ENCODE measurements at places on chromosomes 6 and 20.

DNA sequence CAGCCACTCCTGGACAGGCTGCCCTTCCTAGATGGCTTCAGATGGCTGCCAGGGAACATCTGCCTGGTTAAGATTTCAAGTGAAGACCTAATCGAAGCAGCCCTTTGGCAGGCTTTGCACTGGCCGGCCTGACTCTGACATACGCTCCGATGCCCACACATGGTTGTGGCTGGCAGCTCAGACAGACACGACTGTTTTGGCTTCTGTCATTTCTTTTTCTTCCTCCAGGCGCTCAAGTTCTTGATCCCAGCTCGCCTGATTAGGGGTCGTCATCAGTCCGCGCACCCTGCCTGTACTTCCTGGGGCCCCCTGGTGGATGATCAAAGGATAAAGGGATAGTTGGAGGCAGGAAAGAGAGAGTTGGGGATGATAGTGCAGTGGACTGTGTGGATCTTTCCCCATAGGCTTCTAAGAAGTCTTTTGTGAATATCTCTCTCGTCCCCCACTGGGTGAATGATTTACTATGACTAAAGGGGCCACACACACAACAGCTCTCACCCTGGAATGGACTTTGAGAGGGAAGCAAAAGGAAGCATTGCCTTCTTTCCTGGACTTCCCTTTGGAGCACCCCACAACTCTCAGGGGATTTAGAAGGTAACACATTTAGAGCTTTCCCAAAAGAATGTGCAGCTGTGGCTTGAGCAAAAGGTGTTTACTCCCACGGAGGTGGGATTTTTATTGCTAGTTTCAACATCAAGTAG, 21.4 kb upstream of the TRAM2 start:
- H3K4me1 ChIP-seq = no peaks in the 10 kb centered on the region
- H3K27me3 ChIP-seq = peaks cover 16% of the 10 kb centered on the region
- no peak for DNase-seq
- no peaks in the 10 kb centered on the region for H3K36me3 ChIP-seq

DNA sequence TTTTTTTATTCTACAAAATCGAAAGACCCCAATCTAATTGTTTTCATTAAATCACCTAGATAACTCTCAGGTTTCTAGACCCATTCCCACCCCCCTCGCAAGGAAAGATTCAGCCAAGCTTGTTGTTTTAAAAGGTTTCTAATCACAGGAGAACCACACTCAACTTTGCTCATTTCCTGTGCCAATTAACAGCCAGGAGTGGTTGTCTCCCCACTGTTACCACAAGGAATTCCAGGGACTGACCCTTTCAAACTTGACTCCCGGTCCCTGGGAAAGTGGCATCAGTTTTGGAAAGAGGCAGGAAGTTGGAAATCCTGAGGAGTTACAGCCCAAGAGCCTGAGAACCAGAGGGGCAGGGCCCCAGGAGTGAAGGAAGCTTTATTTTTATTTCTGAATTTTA, 561.3 kb upstream of the JAG1 start:
- H3K27me3 ChIP-seq = no peaks in the 10 kb centered on the region
- no peaks in the 10 kb centered on the region for H3K36me3 ChIP-seq
- no peak overlapping the region for H3K27ac ChIP-seq
- no peaks in the 10 kb centered on the region for H3K4me1 ChIP-seq

- no peaks in the 10 kb centered on the region for H3K27me3 ChIP-seq
- no peak for DNase-seq
- H3K4me1 ChIP-seq = no peaks in the 10 kb centered on the region
- H3K4me3 ChIP-seq = no peak overlapping the region
Measured at GRCh38 chr6:14943116-14943515, 302.8 kb upstream of the JARID2 start.

GRCh38 chr20:34689486-34689885, 12.6 kb upstream of the PIGU start:
- H3K4me3 ChIP-seq = no peak overlapping the region
- no peak for DNase-seq
- H3K27ac ChIP-seq = no peak overlapping the region
- peaks cover 1% of the 10 kb centered on the region for H3K36me3 ChIP-seq
- no peaks in the 10 kb centered on the region for H3K4me1 ChIP-seq

GRCh38 chr6:166942393-166943168, 13.8 kb downstream of the RNASET2 start:
- H3K4me3 ChIP-seq = no peak overlapping the region
- peaks cover 4% of the 10 kb centered on the region for H3K4me1 ChIP-seq
- no peaks in the 10 kb centered on the region for H3K27me3 ChIP-seq
- DNase-seq = no peak
- H3K27ac ChIP-seq = no peak overlapping the region

DNA sequence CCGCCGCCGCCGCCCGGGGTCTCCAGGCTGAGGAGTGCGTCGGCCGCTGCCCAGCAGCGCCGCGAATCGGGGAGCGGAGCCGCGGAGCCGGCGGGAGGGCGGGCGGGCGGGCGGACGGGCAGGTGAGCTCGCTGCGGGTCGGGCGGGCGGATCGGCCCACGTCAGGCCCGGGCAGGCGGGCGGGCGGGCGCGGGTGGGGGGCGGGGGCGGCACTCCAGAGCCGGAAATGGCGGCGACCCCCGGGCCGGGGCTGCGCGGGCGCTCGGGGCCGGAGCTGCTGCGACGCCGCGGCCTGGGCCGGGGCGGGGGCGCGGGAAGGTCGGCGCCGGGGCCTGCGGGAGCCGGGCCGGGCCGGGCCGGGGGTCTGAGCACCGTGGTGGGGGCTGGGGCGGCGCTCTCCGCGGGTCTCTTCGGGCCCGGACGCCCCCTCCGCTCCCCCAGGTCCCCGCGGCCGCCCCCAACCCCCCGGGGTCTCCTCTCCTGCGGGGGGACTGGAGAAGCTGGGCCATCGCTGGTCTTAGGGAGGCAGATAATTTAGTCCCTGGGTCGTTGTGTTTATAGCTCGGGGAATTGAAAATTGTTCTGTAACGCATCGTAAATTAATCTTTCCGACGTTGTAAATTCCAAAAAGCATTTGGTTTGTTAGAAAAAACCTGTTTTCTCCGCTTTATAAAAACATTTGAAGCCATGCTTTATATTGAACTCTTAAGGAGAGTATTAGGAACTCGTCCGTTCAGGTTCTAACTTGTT, 451 bp downstream of the DNAJC5 start:
- H3K36me3 ChIP-seq = peaks cover 29% of the 10 kb centered on the region
- no peak for DNase-seq
- no peaks in the 10 kb centered on the region for H3K27me3 ChIP-seq
- peaks cover 37% of the 10 kb centered on the region for H3K4me1 ChIP-seq
- H3K4me3 ChIP-seq = peak overlapping the region; percentile 90

- peaks cover 35% of the 10 kb centered on the region for H3K4me1 ChIP-seq
- no peaks in the 10 kb centered on the region for H3K27me3 ChIP-seq
- peak; percentile 50 for DNase-seq
- H3K36me3 ChIP-seq = peaks cover 1% of the 10 kb centered on the region
Measured at GRCh38 chr6:90233994-90234393, 62.6 kb downstream of the BACH2 start.

DNA sequence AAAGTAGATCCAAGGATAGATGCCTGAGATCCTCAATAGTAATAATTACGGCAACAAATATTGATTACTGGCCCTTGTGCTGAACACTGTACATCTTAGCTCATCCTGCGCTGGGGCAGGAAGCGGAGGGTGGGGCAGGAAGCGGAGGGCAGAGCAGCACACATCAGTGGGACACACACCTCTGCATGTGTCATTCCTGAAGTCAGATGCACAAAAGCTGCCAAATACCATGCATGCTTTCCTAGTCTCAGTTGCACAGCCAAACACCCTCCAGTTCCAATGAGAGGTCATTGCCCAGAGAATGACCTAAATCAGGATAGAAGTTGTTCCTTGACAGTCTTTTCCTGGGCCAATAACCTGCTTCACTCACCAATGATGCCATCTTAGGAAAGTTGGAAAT, 74.4 kb upstream of the FOXC1 start:
- H3K27ac ChIP-seq = no peak overlapping the region
- no peaks in the 10 kb centered on the region for H3K27me3 ChIP-seq
- H3K4me3 ChIP-seq = peak overlapping the region; percentile 59
- no peak for DNase-seq

DNA sequence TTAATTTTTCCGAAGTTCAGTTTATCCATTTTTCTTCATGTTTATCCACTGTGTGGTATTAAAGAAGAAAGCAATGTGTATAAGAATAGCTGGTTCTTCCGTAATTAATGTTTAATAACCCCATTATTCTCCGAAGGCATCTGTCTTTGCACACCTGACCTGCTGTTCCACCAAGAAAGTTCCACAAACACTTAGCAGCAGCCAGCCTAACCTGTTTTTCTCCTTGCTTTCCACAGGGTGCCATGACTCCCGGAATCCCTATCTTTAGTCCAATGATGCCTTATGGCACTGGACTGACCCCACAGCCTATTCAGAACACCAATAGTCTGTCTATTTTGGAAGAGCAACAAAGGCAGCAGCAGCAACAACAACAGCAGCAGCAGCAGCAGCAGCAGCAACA, 7.4 kb downstream of the TBP start:
- H3K4me3 ChIP-seq = no peak overlapping the region
- peaks cover 57% of the 10 kb centered on the region for H3K4me1 ChIP-seq
- peaks cover 47% of the 10 kb centered on the region for H3K36me3 ChIP-seq
- H3K27ac ChIP-seq = peak overlapping the region; percentile 25
- no peaks in the 10 kb centered on the region for H3K27me3 ChIP-seq

DNA sequence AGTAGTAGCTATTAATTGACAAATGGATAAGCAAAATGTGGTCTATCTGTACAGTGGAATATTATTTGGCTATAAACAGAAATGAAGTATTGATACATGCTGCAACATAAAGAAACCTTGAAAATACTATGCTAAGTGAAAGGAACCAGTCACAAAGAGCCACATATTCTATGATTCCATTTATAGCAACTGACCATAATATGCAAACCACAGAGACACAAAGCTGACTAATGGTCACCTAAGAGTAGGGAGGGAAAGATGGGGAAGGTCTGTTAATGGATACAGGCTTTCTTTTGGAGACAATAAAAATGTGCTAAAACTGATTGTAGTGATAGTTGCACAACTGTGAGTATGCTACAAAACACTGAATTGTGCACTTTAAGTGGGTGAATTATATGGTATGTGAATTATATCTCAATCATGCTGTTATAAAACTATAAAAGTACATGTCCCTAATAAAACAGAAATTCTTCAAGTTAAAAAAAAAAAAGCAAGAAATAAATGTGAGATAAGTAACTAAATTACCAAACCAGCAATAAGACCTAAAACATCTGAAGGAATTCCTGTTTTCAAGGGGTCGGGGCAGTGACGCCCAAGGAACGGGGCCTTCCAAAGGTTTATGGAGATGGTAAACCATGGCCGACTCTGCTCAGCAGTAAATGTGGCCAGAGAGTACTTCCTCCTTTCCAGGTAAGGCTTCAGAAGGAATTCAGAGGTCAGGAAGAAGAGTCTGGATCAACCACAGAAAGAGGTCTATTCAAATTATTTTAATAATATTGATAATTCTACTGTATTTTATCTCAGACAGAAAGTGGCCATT, 75.4 kb downstream of the ARHGAP18 start:
- peaks cover 12% of the 10 kb centered on the region for H3K36me3 ChIP-seq
- no peak for DNase-seq
- no peak overlapping the region for H3K4me3 ChIP-seq
- H3K4me1 ChIP-seq = no peaks in the 10 kb centered on the region
- no peaks in the 10 kb centered on the region for H3K27me3 ChIP-seq

DNA sequence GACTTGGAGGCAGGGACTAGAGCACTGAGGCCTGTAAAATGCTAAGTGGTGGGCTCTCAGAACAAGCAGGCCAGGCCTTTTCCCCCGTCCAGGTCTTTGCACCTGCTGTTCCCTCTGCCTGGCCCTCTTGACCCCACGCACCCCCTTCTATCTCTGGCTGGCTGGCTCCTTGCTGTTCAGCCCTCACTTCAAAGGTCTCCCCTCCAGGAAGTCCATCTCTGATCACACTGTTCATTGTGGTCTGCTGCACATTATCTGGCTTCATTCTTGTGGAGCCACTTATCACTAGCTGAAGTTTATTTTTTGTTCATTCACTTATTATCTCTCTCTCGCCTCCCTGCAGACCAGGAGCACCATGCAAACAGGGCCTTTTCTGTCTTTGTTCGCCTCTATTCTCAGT, 24.5 kb downstream of the SLC13A3 start:
- H3K27ac ChIP-seq = no peak overlapping the region
- no peak for DNase-seq
- peaks cover 79% of the 10 kb centered on the region for H3K27me3 ChIP-seq
- H3K4me1 ChIP-seq = no peaks in the 10 kb centered on the region

- no peak overlapping the region for H3K27ac ChIP-seq
- H3K27me3 ChIP-seq = peaks cover 15% of the 10 kb centered on the region
- no peak overlapping the region for H3K4me3 ChIP-seq
- H3K4me1 ChIP-seq = peaks cover 4% of the 10 kb centered on the region
- H3K36me3 ChIP-seq = no peaks in the 10 kb centered on the region
- DNase-seq = no peak
Measured at GRCh38 chr6:51855310-51856082, 231.9 kb downstream of the PKHD1 start.

GRCh38 chr6:36130667-36131510, 576 bp downstream of the MAPK13 start:
- peak; percentile 27 for DNase-seq
- peaks cover 57% of the 10 kb centered on the region for H3K4me1 ChIP-seq
- H3K36me3 ChIP-seq = peaks cover 25% of the 10 kb centered on the region
- peak overlapping the region; percentile 86 for H3K4me3 ChIP-seq

DNA sequence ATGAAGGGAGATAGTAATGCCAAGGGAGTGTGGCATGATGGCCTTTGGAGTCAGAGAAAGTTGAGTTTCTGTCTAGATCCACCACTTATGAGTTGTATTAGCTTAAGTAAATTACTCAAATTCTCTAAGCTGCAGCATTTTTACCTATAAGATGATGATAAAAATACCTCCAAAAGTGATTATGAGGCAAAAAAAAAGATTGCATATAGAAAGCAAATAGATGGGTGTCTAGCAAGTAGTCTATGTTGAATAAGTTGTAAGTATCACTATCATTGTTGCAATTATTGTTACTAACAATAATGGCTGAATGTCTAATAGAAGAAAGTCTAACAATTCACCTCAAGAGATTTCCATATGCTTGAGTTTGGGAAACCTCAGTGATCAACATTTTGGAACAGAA, 959.2 kb upstream of the GJE1 start:
- H3K27ac ChIP-seq = no peak overlapping the region
- no peaks in the 10 kb centered on the region for H3K36me3 ChIP-seq
- no peaks in the 10 kb centered on the region for H3K4me1 ChIP-seq
- H3K27me3 ChIP-seq = peaks cover 14% of the 10 kb centered on the region
- DNase-seq = no peak

DNA sequence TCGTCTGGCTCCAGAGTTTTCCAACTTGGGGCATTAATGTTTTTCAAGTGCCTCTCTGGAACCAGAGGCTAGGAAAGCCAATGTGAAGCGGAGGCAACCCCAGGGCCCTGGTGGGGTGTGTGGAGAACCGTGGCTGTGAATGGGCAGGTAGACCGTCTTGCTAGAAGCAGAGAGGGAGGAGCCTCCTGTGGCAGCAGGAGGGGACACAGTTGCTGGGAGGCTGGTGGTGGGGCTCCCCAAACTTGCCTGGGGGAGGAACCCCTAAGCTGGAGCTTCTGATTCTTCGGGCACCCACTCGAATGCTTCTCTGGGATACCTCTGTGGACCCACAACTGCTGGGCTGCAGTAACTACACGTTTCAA, 65.3 kb upstream of the APCDD1L start:
- H3K27ac ChIP-seq = no peak overlapping the region
- H3K36me3 ChIP-seq = no peaks in the 10 kb centered on the region
- peaks cover 61% of the 10 kb centered on the region for H3K27me3 ChIP-seq
- DNase-seq = no peak
- no peaks in the 10 kb centered on the region for H3K4me1 ChIP-seq

Measured in central memory CD8-positive, alpha-beta T cell (primary cell).